NCI-H748 treated with DMSO at 0.1 percent for 48 hours (cell line): ENCODE measurements at places on chromosomes 7 and 10.

DNA sequence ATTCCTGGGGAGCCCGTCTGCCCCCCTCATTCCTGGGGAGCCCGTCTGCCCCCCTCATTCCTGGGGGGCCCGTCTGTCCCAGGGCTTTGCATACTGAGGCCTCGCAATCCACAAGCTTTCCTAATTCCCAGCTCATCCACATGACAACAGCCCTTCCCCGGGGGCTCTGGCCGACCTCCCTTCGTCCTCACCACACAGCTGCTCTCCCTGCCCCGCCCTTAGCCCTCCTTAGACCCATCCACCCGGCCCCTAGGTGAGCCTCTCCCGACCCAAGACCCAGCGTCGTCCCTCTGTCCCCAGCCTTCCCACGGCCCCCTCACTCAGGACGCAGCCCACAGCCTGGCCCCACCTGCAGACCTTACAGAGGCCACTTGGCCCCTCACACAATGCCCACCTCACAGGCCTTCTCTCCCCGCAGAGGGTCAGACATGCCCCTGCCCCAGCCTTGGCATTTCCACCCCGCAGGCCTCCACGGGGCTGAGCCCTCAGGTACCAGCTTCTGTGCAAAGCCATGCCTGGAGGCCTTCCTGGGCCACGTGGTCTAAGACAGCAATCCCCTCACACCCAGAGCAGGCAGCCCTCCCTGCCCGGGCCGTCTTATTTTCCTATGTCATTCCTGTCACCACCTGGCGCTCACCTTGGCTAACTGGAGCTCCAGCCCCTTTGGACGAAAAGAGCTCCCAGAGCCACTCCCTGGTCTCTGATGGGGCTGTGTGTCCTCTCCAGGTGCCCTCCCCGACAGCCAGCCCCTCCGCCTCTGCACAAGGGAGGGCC is 3.5 kb upstream of the FAM20C start:
- no peak for DNase-seq

DNA sequence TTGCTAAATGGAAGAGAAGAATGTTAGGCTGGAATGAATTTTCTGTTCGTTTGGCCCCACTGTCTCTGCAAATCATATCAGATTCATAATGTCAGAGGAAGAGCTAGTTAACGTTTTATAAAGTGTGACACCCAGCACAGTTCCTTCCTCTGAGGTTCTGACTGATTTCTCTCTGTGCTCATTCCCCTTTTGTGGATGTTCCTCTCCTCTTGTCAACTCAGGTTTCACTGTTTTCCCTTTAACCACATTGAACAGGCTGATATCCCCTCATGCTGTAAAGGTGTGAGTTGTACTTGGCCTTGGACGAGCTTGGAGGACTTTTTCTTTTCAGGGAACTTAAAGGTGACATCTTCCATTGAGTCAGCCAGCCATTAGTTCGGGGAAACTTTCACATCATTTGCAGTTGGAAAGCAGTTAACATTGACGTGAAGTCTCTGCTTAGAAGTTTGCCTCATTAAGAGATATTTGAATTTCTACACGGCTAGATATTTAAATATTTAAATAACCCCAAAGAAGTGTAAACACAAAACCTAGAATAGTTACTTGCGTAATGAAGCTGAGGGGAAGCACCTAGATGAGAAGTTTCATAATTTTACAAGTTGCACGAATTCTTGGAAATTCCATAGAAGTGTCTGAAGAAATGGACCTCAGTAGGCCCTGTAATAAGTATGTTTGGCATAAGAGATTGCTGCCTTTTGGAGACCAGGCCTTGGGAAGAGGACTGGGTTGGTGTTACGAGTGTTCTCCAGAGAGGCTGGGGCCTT is 101.5 kb upstream of the EGR2 start:
- DNase-seq: no peak

GRCh38 chr7:97020601-97020995 is 4.0 kb downstream of the DLX5 start:
- DNase-seq: no peak

DNA sequence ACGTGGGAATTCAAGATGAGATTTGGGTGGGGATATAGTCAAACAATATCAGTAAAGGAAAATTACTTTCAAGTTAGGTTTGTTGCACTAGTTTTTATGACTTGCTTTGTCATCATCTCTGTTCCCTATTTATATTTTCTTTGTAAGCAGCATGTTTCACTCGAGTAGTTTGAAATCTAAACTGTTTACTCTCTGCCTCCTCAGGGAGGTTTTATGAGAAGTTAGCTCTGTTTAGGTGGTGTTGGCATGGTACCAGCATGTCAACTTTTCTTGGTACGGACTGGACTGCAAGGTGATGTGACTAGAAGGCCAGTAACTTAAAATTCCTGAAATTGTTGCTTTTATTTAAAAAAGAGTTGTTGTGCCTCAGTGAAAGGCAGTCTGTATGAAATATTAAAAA is 59.2 kb upstream of the MTPN start:
- peak; percentile 45 for DNase-seq

DNA sequence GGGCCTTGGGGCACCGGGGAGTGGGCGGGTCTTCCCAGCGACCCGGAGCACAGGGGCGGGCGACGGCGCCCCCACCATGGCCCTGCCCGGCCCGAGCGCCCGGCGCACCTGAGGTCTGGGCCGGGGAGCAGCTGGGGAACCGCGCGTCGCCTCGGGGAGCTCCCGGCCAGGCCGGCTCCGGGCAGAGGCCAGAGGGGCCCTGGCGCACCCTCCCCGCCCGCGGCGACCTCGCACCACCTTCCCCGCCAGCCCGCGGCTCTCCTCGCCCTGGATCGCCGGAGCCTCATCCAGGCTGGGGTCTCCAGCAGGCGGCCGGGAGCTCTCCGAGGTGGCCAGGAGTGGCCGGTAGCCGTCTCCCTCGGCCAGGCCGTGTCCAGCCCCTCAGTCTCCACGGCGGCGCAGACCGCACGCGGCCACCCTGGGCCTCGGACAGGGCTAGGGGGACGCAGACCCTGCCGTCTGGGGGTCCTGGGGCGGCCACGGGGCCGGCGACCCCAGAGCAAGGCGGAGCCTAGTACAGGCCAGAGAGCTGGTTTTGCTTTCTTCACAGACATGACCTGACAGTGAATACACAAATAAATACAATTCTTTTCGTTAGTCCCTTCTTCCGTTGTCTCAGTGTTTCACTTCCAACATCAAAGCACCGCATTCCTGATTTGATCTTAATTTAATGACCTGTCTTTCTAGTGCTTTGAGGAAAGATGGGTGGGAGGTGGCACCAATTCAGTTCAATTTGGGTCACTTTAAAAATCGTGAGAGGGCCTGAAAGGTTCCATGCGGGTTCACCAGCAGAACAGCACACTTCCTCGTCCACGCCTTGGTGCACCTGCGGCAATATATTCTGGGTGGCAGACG is 356.9 kb downstream of the DNAJB6 start:
- no peak for DNase-seq

DNA sequence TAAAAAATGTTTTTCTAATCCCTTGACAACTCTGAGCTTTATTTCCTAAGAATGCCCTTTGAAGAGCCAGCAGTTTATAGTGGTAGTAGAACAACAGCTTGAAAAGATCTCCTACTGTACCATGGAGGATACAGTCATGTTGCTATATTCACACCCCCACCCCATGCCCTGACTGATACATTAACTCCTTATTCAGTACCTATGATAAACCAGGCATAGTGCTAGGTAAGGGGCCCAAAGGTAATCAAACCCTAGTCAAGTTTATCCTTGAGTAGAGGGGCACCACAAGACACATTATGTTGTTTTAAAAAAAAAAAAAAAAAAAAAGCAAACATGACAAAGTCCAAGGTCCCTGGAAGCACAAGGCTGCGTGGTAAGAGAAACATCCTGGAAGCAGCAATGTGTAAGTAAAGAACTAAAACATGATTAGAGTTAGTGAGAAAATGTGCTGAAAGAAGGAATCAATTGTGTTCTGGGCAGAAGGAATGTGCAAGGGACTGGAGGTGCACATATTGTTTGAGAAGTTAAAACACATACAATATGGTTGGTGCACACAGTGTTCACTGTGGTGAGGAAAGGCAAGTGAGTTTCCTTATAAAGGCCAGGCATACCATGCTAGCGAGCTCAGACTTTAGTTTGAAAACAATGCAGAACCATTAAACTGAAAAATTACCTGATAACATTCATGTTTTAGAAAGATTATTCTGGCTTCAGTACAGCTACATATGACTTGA is 51.2 kb downstream of the PDE1C start:
- no peak for DNase-seq

DNA sequence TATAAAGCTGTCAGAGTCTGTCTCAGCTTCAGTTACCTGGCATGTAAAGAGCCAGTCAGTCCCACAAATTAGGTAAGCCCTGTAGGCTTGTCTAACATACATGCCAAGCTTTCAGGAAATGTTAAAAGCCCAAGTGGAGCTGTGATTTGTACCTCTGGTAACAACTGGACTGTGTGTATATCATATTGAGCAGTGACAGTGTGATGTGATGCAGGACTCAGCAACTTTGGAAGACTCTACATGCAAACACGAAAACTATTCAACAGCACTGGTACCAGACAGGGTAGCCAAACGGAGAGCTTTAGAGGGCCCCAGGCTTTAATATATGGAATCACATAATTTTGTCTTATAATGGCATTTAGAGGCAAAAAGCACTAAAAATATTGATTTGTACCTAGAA is 587.9 kb downstream of the PHTF2 start:
- DNase-seq: no peak

DNA sequence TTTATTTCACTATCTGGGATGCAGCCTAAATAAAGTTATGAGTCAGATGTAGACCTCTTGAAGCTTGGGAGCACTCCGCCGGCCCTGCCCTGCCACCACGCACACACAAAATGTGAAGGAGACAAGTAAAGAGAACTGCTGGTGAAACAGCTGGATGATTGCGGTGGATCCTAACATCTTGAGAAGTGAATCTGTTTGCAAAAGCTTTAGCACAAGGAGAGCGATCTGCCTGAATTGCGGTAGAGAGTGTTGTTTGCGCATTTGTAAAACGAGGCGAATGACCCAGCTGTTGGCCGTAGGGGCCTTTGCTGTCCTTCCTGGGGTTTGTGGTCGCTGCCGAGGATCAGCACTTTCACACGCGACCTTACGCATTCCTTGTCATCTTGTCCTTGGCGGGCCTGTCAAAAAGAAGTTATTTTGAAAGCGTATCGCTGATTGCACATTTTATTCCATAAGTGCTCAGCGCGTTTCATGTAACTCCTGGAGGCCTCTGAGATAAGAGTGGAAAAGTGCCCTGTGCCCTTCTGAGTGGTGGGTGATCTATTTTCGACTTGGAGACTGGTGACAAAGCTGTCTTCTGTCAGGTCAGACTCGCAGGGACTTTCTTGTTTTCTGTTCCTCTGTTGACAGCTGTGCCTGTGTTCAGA is 40.8 kb downstream of the RBM20 start:
- DNase-seq: no peak
